ENCODE measurements at places on chromosomes 4 and X.

GRCh38 chr4:152162331-152162697 is 373.6 kb downstream of the FBXW7 start:
- DNase-seq = no peak

GRCh38 chr4:67751260-67751659 is 2.9 kb downstream of the GNRHR start:
- DNase-seq = no peak

GRCh38 chr4:175776217-175776616 is 35.8 kb downstream of the GPM6A start:
- no peak for DNase-seq

DNA sequence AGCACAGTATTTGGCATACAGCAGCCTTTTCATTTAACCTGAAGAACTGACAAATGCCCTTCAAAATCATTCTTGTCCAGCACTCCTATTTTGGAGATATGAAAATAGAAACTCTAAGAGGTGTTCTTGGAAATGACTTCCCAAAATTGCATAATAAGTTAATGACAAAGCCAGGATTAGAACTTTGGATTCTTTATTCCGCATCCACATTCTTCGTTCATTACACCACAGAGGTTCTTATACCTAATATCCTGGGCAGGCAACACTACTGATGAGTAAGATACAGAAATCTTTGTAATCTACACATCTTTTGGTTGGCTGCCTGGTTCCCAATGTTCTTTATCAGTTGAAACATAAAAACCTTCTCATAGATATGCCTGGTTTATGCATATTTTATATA is 5.9 kb downstream of the COL25A1 start:
- no peak for DNase-seq

GRCh38 chr4:124192544-124192943 is 520.0 kb downstream of the ANKRD50 start:
- DNase-seq = no peak

DNA sequence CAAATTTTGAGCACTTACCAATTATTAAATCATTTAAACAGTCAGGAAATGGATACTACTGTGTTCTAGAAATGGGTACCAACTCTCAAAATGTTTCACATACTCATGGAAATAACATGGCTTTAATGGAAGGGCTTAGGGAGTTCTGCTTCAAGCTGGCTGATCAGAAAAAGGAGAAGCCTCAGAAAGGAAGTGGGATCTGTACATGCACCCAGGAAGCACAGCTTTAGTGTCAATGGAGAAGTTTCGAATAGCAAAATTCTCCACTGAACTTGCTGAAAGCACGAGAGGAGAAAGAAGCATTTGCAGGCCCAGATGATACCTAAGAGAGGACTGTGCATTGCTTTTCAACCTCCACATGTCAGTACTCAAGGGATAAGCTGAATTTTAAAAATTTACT is 11.1 kb upstream of the HS3ST1 start:
- no peak for DNase-seq

GRCh38 chr4:59135248-59135985 is 2025.2 kb upstream of the IGFBP7 start:
- no peak for DNase-seq

GRCh38 chrX:140087875-140088274 is 122.6 kb upstream of the CXorf66 start:
- no peak for DNase-seq

DNA sequence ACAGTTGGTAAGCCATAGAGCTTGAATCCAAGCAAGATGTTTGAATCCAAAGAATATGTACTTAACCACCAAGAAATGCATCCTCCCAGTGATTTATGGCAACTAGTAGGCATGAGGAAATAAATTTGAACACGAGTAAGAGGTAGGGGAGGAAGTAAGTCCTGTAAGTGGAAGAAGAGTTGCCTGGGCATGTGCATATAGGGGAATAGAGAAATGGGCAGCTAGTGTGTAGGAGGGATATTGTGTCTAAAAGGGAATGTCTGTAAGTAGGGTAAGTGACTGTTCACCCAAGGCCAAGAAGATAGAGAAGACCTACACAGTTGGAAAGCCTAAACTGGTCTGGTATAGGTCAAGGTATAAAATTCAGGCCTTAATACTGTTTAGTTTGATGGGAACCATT is 4.6 kb downstream of the SH3BGRL start:
- DNase-seq = no peak

DNA sequence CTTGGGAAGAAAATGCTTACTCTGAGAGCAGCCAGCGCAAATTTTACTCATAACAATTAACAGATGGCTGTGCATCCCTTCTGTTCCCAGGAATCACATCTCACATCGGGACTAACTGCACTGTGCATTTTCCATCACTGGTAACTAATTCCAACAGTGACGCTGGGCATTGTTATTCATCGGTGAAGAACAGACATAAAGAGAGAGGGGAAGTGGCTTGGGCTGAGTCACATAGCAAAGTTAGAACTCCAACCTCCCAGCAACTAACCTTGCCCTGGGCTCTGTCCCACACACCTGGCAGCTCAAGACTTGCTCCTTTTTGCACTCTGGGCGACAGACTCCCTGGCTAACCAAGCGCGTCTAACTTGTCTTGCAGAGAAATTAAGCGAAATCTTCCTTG is 6.4 kb upstream of the LONRF3 start:
- DNase-seq = no peak

GRCh38 chrX:3811331-3812311 is 98.2 kb upstream of the PRKX start:
- DNase-seq = no peak

DNA sequence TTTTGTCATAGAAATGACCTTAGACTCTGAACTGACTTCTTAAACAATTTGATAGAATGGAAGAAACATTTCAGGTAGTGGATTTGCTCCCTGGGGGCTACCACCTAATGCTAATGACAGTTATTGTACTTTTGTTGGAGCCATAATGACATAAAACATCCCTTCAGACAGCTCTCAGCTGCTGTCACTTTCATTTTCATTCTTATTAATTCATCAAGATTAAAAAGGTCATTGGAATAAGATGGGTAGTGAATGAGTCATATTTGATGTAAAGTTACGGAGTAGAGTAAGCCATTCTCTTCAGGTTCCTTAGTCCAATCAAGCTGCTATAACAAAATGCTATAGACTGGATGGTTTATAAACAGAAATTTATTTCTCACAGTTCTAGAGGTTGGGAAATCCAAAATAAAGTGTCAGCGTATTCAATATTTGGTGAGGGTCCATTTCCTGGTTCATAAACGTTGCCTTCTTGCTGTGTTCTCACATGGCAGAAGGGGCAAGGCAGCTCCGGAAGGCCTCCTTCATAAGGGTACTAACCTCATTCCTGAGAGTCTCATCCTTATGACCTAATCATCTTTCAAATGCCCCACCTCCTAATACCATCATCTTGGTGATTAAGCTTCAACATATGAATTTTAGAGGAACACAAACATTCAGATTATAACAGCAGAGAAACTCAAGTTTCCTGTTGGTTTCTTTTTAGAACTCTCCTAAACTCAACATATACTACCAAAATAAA is 268.5 kb downstream of the ARAP2 start:
- no peak for DNase-seq

DNA sequence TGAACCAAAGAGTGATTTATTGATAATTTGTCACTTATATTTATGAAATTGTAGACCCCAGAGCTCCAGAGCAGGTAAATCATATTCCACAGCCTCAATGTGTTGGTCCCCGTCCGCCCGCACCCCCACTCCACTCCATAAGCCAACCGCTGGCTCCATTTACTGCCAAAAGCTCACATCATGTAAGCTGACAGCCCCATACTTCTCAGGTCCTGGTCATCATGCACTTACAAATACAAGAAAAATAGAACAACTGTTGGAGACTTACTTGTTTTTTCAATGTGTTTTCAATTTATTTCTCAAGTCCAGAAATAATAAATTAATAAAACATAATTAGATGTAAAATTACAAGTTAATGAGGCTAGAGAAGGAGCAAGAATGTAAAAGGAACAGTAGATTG is 235.7 kb upstream of the HAND2 start:
- no peak for DNase-seq

- DNase-seq = no peak
Observed at GRCh38 chr4:21885770-21886169, 62.8 kb downstream of the KCNIP4 start.
